ENCODE measurements at places on chromosomes 16 and 17.

DNA sequence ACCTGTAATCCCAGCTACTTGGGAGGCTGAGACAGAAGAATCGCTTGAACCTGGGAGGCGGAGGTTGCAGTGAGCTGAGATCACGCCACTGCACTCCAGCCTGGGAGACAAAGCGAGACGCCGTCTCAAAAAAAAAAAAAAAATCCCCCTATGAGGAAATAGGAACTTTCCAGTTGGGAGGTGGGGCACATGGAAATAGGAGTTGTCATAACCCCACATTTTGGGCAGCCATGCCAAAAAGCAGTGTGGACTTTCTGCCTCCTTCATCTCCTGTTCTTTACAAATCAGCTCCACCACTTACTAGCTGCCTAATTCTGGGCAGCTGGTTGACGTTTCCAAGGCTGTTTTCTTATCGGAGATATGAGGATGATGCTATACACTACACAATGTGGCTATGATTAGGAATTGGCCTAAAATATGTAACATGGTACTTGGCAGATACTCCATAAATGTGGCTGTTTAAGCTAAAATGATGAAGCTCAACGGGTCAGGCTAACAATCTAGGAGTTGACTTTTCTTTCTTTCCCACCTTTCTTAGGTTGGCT is 21.5 kb upstream of the CCL5 start:
- DNase-seq: no peak

- no peak for DNase-seq
These were observed 4.4 kb downstream of the ASGR1 start for GRCh38 chr17:7174603-7175326.

DNA sequence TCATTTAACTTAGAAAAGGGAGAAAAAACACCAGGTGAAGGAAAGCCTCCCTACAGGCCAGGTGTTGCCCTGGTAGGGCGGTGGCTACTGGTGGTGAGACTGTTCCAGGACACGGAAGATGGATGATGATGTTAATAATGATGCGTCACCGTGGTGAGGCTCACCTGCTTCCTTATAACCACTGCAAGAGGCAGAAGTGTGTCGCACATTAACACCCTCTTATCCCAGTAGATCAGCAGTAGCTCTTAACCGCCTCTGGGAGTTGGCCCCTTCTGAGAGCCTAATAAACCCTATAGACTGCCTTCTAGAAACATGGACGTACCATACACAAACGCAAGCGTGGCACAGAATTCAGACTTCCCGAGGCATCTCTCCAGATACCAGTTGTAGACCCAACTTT is 7.8 kb downstream of the BFAR start:
- DNase-seq: no peak

- no peak for DNase-seq
These were observed 268.8 kb upstream of the RPL38 start for GRCh38 chr17:73934696-73935095.

- DNase-seq: no peak
These were observed 23.3 kb upstream of the CCL1 start for GRCh38 chr17:34386343-34386696.

GRCh38 chr16:10883004-10883403 is 6.0 kb downstream of the CIITA start:
- DNase-seq: no peak

- DNase-seq: no peak
These were observed 349.6 kb downstream of the HAPSTR1 start for GRCh38 chr16:9441012-9441411.

GRCh38 chr17:10156948-10157607 is 41.3 kb downstream of the GAS7 start:
- DNase-seq: peak; percentile 26

DNA sequence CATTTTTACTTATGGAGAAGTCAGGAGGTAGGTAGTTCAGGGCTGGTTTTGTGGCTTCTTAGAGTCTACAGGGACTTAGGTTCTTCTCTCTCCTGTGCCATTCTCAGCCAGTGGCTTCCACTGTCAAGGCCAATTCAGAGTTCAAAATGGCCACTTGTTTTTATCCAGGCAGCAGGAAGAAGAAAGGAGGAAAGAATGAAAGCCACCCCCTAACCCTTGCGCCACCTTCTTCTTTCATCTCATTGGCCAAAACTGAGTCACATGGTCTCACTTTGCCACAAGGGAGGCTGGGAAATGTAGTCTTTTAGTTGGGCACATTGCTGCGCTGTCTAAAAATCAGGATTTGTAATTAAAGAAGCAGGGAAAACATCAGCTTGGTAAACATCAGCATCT is 60.8 kb upstream of the MED9 start:
- no peak for DNase-seq

GRCh38 chr17:73991260-73991659 is 212.2 kb upstream of the RPL38 start:
- no peak for DNase-seq

DNA sequence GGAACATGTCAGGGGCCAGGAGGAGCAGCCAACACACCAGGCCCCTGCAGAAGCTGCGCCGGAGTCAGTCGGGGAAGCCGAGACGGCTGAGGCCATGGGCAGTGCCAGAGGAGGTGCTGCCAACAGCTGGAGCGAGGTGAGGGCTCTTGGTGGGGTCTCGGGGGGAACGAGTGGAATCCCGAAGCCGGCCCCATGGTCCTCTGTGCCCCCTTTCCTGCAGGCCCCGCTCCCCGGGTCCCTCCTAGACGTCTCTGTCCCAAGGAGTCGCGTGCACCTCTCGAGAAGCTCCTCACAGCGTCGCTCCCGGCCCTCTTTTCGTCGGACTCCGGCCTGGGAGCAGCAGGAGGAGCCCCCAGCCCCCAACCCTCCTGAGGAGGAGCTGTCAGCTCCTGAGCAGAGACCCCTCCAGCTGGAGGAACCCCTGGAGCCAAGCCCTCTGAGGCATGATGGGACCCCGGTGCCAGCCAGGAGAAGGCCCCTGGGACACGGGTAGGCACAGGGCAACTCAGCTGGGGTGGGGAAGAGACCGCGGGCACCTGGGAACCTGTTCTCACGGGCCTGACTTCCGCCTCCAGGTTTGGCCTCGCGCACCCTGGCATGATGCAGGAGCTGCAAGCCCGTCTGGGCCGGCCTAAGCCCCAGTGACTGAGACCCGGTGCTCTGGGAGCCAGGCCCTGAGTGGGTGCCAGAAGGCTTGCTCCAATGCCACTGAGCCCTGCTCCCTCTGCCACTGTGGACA is 3.6 kb downstream of the APOBR start:
- DNase-seq: no peak

GRCh38 chr16:12484972-12485371 is 318.7 kb downstream of the CPPED1 start:
- no peak for DNase-seq

DNA sequence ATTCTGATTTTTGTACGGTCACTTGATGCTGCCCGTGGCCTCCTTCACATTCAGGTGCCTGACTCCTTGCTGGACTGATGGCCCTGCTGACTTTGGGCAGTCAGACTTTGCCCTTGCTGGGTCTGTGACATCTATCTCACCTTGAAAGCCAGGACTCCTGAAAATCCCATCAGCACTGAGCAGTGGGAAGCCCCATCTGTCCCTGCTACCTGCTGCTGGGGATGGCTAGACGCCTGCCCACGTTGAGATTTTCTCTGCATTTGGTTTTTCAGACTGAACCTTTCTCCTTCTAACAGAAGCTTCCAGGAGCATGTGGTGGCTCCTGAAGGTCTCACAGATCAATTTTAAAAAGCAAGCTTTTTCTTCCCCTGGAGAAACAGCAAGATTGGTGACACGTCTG is 10.2 kb upstream of the ZNF18 start:
- no peak for DNase-seq

DNA sequence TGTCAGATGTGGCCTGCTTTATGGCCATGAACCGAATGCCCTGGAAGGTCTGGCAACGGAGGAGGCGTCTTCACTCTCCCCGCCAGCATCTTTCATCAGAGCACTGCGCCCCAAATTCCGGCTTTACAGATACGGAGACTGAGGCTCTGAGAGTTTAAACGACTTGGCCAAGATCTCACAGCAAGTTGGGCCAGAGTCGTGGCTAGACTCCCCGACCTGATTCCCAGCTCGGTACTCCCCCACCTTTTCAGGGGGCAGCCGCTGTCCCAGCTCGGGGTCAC is 1.7 kb downstream of the NGFR start:
- no peak for DNase-seq

DNA sequence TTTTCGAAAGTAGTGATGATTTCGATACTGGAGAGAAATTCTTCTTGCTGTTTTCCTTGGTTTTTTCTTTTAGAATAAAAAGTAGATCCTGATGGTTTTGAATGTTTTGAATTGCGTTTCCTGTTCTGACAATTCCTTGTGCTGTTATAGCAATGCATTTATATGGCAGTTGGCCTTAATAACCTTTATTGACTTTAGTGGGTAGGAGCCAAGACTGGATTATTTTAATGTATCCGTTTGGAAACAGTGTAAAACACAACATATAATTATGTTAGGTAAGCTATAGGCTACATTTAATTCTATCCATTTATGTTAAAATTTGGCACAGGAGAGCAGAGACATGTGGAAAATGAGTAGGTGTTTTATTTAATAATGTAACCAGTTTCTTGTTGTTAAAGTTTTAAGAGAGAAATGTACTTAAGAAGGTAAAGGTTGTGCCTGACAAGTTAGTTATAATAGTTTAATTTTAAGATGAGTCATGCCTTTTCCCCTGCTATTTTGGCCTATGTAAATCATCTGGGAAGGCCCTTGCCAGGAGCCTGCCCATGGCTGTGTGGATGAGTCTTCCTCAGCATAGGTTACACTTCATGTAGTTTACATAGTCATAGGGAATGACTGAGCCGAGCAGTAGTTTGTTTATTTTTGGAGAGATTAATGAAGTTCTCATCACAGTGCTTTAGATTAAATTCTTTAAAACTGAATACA is 189.9 kb downstream of the FTO start:
- DNase-seq: no peak

- DNase-seq: no peak
These were observed 23.5 kb downstream of the COX10 start for GRCh38 chr17:14092808-14093207.

DNA sequence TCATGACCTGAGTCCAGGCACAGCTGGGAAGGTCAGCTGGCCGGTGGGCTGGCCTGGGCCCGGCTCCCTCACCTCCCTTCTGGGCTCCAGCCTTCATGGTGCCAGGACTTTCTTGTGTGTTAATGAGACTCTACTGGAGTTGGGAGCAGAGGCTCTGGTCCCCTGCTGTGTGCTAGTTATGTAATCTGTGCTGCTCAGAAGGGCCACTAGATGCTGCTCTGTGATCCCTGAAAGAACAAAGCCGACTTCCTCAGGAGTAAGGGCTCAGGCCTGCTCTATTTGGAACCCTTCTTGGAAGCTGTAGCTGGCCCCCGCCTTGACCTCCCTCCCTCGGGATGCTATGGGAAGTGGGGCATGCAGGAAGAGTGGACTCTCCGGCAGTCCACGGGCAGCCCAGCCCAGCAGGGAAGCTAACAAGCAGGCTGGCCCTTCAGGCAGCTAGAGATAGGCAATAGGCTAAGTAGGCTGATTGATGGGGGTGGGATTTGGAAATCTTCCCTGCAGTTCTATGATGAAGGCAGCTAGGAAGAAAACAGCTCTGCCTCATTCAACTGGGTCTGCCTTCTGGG is 3.3 kb upstream of the CDK5R1 start:
- no peak for DNase-seq

GRCh38 chr17:37142294-37142896 is 193.6 kb downstream of the AATF start:
- no peak for DNase-seq

DNA sequence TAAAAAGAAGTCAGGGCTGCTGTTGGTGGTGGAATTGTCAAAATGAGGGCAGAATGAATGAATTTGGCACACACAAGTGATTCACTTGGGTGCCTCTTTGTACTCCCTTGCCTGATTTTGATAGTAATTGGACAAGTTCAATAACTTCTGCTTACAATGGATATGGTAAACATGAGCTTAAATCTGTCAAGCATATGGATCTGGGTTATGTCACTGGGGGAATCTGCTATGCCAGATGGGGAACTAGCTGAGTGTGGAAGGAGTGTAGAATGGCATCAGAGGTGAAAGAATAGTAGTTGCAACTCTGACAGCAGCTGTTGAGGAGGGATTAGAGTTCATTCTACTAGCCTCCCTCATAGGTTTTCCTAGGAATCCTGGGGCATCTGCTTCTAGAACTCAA is 724.2 kb upstream of the CDH8 start:
- DNase-seq: no peak

- DNase-seq: no peak
These were observed 93.9 kb downstream of the YPEL2 start for GRCh38 chr17:59425085-59425931.

DNA sequence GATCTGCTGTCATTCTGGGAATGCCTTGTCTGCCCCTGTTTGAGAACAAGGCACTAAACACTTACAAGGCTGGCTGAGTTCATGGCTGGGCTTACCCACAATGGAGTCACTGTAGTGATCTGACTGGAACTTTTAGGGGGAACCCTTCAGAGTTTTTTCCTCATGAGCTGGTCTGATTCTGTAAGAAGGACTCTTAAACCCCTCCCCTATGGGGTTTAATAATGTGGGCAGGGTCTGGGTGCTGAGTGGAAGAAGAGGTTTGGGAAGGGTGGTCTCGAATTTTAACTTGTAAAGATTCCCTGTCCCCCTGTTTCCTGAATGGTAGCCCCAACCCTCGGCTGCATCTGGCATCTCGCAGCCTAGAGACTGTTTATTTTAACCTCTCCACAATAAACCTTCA is 30.6 kb downstream of the OSBPL7 start:
- DNase-seq: no peak

- no peak for DNase-seq
These were observed 52.5 kb downstream of the CNOT1 start for GRCh38 chr16:58577141-58577540.

GRCh38 chr17:45345554-45346215 is 28.9 kb upstream of the MAP3K14 start:
- DNase-seq: no peak
